Activated CD4-positive, alpha-beta memory T cell treated with anti-CD3 and anti-CD28 coated beads for 36 hours (primary cell): ENCODE measurements at places on chromosomes 5 and 9. TPM values are rescaled to one million over a fixed set of nuclear protein-coding genes. Genes with fewer than 3 reads are reported as not detected.
A peak's percentile ranks its signal among the peaks of the same experiment; 100 is the strongest.

DNA sequence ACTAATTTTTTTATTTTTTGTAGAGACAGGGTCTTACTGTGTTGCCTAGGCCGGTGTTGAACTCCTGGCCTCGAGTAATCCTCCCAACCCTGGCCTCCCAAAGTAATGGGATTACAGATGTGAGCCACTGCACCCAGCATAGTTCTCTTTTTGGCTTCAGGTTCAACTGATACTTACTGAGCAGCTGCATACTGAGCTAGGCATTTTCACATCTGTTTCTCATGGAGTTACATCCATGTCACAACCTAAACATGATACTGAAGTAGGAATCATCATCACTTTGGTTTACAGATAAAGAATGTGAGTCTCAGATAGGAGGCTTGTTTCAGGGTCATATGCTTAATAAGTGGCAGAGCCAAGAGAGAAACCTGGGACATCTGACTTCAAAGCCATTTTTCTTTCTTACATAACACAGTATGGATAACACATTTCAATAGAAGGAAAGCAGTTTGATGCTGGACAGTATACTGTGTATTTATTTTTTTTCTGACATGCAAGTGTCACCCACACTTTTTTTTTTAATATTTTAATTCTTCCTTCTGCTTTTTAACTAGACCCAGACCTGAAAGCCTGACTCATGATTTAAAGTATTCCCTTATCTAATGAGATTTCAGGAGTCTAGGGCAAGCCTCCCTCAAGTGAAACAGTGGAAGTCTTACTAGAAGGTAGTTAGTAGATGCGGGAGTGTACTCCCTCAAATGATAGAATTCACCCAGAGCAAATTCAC lies 90.8 kb downstream of the HACD4 start:
- DNase-seq: no peak

GRCh38 chr5:10474521-10475075 lies 32.9 kb downstream of the ROPN1L start:
- no peak for DNase-seq

DNA sequence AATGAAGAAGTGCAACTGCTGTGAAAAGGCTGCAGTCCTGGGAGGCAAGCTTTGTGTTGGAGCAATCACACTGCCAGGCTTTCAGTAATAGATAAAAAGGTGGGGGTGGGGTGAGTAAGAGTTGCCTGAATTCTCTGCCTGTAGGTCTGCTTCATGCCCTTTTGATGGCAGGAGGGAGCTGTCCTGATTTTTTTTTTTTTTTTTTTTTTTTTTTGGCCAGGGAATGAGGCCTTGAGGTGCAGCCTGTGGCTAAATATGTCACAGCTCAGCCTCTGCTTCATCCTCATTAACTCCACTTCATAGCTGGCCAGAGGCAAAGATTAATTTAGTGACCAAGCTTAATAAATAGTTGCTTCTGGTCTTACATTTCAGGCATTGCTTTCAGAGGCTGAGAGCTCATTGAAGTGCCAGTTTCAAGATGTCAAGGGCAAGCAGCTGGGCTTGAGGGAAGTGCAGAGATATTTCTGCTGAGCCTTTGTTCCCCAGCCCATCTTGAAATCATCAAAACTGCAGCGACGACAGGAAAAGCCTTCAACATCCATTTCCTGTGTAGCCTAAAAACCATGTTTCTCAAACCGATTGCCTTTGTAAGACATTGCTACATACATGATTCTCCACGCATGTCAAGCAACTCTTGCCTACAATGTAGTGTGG lies 134.7 kb downstream of the MACIR start:
- no peak for DNase-seq

The OLFML2A gene
- total RNA-seq: not detected

DNA sequence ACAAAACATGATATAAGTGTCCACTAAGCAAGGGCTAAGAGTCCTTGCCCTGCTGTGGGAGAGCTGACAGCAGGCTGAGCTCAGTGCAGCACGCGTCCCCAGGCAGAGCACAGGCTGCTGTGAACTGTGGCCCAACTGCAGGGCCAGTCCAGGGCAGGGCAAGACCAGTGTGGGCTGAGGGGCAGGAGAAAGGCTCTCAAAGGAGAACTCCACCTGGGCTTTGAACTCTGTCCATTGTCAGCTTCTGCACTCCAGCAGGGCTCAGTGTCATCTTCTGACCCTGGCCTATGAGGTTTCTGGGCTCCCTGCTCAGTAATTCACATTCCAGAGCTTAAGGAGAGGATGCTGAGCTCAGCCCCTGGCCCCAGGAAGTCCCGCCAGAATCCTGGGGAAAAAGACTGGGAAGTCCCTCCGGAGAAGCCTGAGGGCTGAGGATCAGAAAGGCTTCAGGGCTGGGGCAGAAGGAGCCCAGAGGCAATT lies 37.4 kb downstream of the LHFPL2 start:
- no peak for DNase-seq

- no peak for DNase-seq
Measured at GRCh38 chr9:110971705-110972104, 66.6 kb downstream of the LPAR1 start.

- DNase-seq: no peak
Measured at GRCh38 chr5:40202814-40203440, 476.8 kb upstream of the PTGER4 start.

- peak; percentile 63 for DNase-seq
Measured at GRCh38 chr5:80191991-80192398, 63.9 kb downstream of the SERINC5 start.

DNA sequence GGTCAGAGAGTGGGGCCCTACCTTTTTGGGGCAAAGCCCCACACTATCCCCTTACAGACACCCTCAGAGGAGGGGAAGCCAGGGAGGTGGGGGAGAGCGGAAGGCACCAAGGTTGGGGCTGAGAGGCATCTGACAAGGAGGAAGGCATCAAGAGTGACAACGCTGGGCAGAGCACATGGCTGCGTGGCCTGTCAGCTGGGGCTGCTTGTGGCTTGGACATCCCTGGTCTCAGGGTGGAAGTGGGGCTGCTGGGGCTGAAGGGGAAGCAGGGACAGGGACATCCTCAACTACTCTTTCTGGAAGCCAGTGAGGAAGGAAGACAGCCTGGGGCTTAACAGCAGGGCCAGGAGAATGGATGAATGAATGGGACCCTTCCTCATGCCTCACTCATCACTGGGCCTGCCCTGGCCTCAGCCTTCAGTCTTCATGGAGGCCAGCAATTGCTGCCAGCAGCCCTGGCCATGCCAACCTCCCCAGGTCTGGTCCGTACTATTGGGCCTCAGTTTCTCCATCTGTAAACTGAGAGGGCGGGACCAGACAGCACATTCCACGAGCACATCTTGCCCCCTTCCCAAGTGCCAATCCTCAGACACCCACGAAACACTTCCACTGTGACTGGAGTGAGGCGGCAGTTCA lies 993 bp upstream of the RALGDS start:
- no peak for DNase-seq

The ADAMTS19 gene
- not detected for total RNA-seq

The SAXO1 gene
- not detected for total RNA-seq

The GRIA1 gene
- total RNA-seq: not detected

The MCTP1 gene
- not detected for total RNA-seq

GRCh38 chr5:4212981-4213819 lies 617.6 kb downstream of the IRX1 start:
- no peak for DNase-seq

- no peak for DNase-seq
Measured at GRCh38 chr5:16593628-16594027, 23.2 kb downstream of the RETREG1 start.

DNA sequence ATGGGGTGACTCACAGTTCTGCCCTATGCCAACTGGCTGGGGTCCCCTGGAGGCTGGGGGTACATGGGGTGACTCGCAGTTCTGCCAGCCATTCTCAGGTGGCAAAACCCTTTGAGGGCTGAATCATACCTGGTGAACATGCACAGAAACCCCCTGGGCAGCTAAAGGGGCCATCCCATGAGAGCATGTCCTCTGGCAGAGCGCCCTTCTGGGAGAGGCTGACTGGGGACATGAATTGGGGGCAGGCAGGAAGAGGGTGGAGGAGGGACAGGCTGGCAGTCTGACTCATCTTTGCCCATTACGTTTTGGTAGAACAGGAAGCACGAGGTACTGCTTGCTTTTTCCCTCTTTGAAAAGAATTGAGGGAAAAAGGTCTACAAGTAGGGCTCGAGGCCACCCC lies 16.7 kb downstream of the TRAF1 start:
- DNase-seq: peak; percentile 78

The TCF7 gene
- total RNA-seq: 65.6 TPM
